ENCODE measurements at places on chromosomes 3 and 15.

- DNase-seq: no peak
Measured at GRCh38 chr3:182632077-182632393, 161.3 kb upstream of the ATP11B start.

DNA sequence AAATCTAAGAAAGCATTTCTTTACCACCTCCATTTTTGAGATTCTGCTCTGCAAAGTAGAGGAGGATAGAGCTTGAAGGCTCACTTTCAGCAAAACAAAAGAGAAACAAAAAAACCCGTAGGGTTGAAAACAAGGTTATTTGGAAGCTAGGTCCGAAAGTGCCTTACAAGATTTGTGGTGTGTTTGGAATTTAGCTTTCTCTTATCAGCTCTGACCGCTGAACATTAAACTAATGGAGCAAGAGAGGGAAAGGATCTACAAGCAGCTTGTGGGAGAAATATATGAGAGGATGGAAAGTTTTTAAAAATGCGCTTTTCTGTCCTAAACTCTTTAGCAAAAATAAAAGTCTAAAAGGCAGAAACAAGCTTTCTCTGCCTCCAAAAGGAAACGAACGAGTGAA is 545.5 kb downstream of the NTRK3 start:
- DNase-seq: no peak

DNA sequence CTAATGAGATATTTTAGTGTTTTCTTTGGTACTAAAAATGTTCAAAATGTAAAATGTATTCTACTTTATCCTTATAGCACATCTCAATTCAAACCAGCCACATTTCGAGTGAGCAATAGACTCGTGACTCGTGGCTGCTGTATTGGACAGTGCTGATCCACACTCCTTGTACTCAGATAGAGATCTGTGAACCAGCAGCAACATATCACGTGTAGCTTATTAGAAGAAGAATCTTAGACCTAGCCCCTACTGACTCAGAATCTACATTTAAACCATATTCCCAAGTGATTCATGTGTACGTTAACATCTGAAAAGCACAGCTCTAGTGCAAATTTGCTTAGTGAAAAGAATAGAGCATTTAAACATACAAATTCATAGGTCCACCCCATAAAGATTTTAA is 130.9 kb downstream of the IL1RAP start:
- DNase-seq: no peak

- DNase-seq: peak; percentile 29
Measured at GRCh38 chr3:66378256-66378655, 122.6 kb downstream of the LRIG1 start.

GRCh38 chr15:40242213-40242599 is 3.3 kb downstream of the PAK6 start:
- DNase-seq: no peak

- DNase-seq: peak; percentile 6
Measured at GRCh38 chr3:40387001-40387894, at the start of gene ENTPD3. Gene ENTPD3, plus strand, starts transcription at chr3:40387184. Its CDS starts 874 bp downstream, at chr3:40388058.

DNA sequence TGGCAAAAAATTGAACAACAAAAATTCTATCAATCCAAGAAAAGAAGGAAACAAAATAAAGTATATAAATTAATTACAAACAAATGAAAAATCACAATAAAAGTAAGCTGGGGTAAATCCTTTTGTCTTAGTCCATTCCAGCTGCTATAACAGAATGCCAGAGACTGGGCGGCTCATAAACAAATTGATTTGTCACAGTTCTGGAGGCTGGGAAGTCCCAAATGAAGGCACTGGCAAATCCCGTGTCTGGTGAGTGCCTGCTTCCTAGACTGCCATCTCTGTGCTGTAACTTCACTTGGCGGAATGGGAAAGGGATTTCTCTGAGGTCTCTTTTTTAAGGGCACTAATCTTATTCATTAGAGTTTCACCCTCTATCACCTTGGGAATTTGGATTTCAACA is 53.6 kb upstream of the RPL35A start:
- DNase-seq: no peak

GRCh38 chr15:60883691-60884640 is 345.1 kb downstream of the RORA start:
- DNase-seq: no peak

DNA sequence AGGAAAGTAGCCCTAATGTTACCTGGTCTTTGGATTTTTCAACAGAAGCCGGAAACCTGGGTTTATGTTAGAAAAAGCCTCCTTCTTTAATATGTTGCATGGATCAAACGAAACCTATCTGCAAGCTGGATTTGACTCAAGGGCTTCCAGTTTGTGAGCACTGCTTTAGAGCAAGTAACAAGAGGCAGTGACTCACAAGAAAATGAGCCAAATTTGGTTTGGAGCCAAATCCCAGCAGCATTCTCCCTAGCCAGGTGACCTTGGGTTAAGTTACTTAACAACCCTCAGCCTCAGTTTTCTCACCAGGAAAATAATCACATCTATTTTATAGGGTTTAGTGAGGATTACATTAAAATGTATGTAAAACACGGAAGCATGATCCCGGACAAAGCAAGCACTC is 215.2 kb upstream of the PRICKLE2 start:
- DNase-seq: no peak

DNA sequence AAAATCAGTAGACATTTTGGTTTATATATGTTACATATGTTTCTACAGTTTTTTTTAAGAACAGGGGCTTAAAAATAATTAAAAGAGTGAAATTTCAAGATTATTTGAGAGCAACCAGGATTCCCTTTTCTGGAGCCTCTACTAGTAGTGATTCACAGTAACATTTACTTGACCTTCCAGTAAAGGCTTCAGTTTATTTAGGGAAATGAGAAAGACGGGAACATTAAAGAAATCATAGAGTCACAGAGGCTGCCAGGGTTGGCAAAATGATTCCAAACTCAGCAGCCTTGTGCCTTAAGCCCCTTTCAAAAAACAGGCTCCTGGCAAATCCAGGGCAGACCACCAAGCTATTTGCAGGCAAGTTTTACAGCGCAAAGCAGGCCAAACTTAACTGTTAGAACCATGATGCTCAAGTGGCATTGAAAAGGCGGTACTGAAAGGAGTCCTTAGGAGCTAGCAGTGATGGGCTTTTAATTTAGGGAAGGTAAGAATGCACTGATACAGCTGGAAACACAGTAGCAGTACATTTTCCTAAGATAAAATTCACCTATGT is 201.1 kb upstream of the ADAMTS9 start:
- DNase-seq: no peak

- DNase-seq: no peak
Measured at GRCh38 chr3:100360757-100361496, 26.4 kb downstream of the NIT2 start.

GRCh38 chr15:73926219-73927002 is at the start of gene LOXL1:
Gene LOXL1, plus strand, starts transcription at chr15:73926462. Its CDS starts 322 bp downstream, at chr15:73926784.
- DNase-seq: no peak

DNA sequence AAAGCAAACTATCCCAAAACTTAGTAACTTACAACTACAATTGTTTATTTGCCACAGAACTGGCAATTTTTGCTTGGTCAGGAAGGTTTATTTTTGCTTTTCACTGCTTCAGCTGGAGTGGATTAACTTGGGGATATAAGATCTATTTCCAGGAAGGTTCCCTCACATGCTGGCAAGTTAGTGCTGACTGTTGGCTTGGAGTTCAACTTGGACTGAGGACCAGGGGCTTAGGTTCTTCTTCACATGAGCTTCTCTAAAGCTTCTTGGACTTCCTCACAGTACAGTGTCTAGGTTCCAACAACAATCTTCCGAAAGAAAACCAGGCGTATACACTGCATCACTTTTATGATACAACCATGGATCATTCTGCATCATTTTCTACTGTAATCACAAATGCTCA is 264.4 kb downstream of the CHL1 start:
- no peak for DNase-seq

DNA sequence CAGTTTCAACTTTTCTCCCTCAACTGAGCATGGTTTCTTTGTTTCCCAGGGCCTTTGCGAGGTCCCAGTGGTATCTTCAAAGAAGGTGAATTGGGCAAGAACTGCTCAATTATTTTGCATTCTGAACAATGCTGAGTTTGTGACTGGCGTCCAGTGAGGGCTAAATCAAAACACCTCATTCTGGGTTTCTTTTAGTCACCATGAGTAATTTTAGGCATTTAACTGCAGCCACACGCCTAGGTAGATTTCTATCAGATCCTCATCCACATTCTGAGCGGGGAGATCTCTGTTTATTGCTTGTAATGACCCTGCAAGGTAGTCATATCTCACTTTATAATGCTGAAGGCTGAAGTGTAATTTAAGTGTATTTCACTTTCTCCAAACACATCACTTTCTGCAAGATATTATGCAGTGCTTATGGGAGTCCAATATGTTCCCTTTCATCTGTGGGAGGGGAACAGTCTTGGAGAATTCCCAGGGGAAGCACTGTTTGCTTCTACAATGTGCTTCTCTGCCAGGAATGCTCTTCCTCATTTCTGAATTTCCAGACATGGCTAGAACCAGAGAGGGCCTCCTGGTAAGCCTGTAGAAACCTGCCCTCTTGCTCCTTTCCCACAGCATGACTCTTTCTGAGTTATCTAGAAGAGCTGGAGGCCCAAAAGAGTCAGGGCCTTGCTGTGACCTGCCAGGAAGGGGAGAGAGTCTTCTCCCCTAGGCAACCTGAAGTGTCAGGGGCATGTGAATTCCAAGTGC is 91.7 kb downstream of the FRMD4B start:
- no peak for DNase-seq

GRCh38 chr3:41863024-41863423 is 98.9 kb downstream of the ULK4 start:
- no peak for DNase-seq

DNA sequence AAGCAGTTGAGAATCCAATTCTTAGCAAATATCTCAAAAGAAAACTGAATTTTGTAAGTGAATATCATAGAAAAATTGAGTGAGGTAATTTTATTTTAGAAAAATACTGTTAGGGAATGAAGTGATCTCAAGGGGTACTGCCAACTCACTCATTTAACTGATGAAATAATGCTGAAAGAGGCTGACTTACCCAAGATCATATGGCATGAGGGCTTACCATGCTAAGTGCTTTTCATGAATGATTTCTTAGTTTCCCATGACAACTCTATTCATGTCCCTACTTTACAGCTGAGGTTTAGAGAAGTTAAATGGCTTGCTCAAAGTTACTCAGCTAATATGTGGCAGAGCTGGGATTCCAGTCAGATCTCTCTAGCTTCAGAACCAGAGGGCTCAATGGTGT is 30.6 kb downstream of the CCDC14 start:
- no peak for DNase-seq

GRCh38 chr3:17158941-17159682 is 274.4 kb downstream of the PLCL2 start:
- no peak for DNase-seq

DNA sequence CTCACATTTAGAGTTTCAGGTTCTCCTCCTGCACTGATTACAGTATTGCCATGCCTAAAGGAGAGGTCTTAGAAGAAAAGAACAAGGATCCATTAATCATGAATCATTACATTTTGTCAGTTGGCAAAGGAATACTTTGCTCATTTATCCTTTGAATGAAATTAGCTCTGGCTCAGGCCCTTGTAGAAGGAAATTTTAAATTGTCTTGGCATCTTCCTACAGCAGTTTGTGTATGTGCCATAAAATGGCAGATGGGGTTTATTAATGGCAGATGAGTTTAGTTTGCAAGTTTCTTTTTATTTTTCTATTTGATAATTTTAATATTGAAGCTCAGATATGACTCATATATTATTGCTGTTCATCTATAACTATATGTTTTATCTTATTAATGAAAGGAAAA is 181.2 kb upstream of the EPHA3 start:
- no peak for DNase-seq

DNA sequence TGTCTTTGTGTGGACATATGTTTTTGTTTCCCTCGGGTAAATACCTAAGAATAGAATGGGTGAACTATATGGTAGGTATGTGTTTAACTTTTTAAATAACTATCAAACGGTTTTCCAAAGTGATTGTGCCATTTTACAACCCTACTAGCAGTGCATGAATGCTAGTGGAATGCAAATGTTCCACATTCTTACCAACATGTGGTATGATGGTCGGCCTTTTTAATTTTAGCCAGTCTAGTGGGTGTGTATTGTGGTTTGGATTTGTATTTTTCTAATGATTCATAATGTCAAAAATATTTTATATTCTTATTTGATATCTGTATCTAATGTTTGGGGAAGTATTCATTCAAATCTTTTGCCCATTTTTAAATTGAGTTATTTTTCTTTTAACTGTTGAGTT is 68.2 kb upstream of the SMAD3 start:
- no peak for DNase-seq

- no peak for DNase-seq
Measured at GRCh38 chr3:37620071-37620635, 241.5 kb upstream of the CTDSPL start.

GRCh38 chr3:33883951-33884561 is 85.6 kb downstream of the PDCD6IP start:
- no peak for DNase-seq

DNA sequence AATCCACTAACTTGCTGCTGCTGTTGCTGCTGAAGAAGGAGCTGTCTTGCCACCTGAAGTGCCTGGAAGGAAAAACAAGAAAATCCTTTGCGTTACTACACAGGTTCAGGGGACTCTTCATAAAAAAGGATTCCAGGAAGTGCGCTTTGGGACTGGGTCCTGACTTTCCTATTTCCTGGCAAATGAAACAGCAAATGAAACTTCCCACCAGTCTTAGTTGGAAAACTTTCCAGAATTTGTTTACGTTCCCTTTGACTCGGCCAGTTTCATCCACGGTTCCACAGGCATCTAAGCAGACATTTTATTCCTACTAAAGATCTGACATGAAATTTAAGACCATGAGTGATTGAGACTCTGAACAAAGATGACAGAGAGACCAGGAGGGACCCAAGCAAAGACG is 471.0 kb downstream of the FOXP1 start:
- no peak for DNase-seq

Data from activated effector memory CD4-positive, alpha-beta T cell treated with Interleukin-2 at 50 U/mL for 16 hours (primary cell).